ENCODE measurements at places on chromosomes 7 and 10.

GRCh38 chr7:132537456-132538145, 38.7 kb downstream of the PLXNA4 start:
- no peak for DNase-seq

GRCh38 chr7:91265693-91266066, 1.4 kb downstream of the FZD1 start:
- no peak for DNase-seq

GRCh38 chr7:16491148-16491547, 25.6 kb upstream of the SOSTDC1 start:
- DNase-seq = no peak

DNA sequence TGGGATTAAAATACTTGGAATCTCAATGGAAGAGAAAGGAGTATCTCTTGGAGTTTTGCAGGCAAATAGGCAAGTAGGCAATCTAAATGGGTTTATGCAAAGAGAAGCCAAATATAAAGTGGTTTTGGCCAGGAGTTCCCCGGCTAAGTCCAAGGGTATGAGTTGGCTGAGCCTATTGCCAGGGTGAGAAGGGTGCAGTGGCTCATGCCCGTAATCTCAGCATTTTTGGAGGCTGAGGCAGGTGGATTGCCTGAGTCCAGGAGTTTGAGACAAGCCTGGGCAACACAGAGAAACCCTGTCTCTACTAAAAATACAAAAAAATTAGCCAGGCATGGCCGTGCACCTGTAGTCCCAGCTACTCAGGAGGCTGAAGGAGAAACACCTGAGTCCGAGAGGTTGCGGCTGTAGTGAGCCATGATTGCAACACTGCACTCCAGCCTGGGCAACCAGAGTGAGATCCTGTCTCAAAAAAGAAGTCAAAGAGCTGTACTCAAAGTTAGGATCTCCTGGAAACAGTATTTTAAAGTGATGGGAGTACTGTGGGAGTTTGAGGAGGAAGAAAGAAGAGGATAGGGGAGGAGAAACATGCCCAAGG, 130.4 kb upstream of the RAB18 start:
- DNase-seq = no peak

DNA sequence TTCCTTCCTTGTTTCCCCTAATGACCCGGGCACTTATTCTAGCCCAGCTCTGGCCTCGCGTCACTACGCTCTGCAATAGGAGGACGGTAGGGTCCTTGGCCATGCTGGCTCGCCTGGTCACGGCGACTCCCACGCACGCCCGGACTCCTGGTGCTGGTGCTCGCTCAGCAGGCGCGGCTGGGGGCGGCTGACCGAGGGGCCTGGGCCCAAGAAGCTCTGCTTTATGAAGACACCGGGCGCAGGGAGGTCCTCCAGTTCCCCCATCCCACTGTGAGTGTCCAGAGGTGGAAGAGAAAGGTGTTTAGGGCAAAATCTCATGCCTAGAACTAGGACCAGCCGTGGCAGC, 54.2 kb upstream of the ZNF32 start:
- DNase-seq = no peak

- DNase-seq = no peak
Measured at GRCh38 chr7:104960741-104961448, 53.1 kb upstream of the KMT2E start.

- no peak for DNase-seq
Measured at GRCh38 chr7:157471259-157472125, 134.7 kb downstream of the DNAJB6 start.

GRCh38 chr10:47252093-47252780, 47.8 kb upstream of the GDF10 start:
- DNase-seq = no peak

- no peak for DNase-seq
Measured at GRCh38 chr10:63744060-63744941, 223.1 kb downstream of the REEP3 start.

GRCh38 chr10:98664329-98665042, 217.8 kb upstream of the HPS1 start:
- no peak for DNase-seq

- DNase-seq = no peak
Measured at GRCh38 chr10:97532935-97533671, 34.4 kb downstream of the UBTD1 start.

DNA sequence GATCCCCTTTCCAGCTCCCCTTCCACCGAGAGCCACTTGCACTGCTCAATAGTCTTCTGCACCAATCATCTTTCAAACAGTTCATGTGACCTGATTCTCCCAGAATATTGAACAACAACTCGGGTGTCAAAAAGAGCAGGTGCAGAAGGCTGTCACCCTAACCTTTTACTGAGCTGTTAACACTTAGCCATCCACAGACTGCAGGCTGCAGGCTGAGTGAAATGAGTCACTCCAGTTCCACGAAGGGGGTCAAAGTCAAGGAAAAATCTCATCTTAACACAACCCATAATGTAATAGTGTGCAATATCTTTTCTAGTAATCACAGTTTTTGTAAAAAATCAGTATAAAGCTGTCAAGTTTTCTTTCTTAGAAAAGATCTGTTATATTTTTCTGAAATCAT, 63.1 kb downstream of the MTPAP start:
- no peak for DNase-seq

- no peak for DNase-seq
Measured at GRCh38 chr7:33836797-33837355, 68.5 kb upstream of the BMPER start.

DNA sequence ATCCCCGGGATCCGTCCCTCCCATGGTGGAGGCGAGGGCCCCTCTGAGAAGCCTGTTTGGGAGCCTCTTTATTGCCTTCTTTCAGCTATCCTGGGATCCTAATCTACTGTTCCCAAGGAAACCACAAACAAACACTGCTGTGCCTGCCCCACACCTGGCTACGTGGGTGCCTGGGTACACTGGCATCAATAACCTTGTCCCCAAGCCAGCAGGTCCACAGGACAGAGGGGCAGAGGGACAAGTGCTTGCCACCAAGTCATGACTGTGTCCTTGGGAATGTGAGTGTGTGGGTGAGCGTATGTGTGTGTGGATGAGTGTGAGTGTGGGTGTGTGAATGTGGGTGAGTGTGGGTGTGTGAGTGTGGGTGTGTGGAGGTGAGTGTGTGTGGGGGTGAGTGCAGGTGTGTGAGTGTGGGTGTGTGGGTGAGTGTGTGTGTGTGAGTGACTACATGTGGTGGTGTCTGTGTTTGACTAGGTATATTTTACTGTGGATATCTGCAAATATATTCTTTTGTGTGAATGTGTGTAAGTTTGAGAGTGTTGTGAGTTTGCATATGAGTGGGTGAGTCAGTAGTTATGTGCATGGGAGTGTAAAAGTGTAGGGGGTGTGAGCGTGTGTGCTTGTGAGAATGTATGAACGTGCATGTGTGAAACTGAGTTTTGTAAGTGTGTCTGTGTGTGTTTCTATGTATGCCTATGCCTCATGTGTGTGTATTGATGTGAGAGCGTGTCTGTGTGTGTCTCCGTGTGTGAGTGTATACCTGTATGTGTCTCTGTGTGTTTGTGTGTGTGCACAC, 96.1 kb downstream of the TNS3 start:
- DNase-seq = no peak

GRCh38 chr7:134985894-134986362, 380 bp upstream of the AGBL3 start:
- DNase-seq = no peak

DNA sequence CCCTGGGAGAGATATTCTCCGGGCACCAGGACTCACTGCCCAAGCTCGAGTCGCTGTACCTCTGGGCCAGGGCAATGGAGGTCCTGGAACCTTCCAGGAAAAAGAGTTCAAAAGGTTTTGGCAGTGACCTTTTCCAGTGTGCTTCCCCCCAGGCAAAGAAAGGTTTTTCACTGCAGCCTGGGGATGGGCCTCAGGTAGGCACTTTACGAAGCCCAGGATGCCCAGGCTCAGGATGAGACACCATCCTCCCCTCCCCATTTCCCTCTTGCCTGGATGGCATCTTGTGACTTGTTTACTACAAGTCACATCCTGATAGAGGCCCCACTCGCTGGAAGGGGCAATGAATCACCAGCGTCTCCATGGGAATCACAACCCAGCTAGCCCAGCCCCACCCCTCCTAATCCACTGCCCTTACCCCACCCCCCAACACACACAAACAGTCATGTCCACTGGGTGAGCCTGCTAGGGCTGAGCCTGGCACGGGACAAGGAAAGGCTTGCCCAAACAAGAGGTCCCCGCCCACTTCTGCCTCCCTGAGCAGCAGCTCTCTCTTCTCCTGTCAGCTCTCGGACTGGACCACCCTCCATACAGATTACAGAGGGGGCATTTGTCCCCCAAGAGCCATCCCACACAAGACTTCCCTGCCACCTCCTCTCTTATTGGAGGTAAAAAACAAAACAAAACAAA, 93.8 kb upstream of the SMNDC1 start:
- DNase-seq = no peak

DNA sequence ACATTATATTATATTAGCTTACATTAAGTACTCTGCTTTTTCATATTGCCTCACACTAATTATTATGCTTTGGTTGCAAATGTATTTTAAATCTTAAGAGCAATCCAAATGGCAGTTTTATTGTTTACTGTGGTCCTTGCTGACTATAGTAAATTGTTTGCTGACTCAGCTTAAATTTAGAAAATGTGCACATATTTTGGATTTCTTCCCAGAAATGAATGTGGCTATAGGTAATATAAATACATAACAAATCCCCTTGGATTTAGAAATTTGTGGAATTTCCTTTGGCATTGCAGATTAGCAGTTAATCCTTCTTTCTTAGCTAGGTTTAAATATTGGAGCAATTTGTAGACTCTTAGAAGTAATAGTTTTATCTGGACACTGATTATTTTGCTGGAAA, 565.8 kb downstream of the NRG3 start:
- no peak for DNase-seq

DNA sequence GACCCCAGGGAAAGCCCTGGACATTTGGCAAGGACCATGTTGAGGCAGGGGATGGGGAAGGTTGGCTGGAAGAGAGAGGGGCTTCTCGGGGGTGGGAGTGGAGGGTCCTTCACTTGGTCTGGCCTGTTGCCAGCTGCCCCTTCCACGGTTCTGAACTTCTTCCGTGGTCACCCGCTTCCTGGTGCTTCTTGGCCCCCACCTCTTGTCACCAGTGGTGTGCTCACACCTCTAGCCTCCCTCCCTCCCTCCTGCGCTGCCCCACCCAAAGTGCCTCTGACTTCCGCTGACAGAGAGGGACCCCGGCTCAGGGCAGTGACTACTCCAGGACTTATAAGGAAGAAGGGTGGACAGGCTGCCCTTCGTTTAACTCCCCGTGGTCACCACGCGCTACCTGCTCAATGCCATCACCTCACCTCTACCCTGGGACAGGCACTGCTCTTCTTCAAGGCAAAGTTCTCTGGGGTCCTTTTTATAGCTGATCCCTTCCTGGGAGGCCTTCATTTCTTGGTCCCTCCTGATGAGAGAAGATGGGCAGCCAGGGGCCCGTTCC, at the start of gene MUC12:
MUC12 (plus strand) TSS at position 500 of the 550 bp plus-strand sequence. CDS start 58 bp downstream, outside the sequence.
- no peak for DNase-seq

DNA sequence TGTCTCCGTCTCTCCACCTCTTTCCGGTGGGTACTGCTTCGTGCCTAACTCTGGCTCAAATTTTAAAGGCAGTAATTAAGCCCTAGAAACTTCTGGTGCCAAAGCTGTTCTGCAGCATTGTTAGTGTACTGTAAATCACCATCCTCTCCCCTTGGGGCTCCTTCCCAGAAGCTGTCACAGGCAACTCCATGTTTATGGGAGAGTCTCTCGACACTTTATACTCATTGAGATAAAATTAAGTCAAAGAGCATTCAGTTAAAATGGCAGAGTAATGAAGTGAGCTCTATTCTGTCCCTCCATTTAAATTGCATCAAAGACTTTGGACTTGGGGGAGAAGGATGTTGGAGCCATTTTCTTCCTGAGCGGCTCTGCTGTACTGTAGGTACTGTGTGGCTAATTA, 274.8 kb downstream of the SFMBT2 start:
- no peak for DNase-seq

- DNase-seq = no peak
Measured at GRCh38 chr10:88858491-88858890, 6.8 kb upstream of the ANKRD22 start.

GRCh38 chr7:143369678-143370651, 7.5 kb upstream of the FAM131B start:
- no peak for DNase-seq

DNA sequence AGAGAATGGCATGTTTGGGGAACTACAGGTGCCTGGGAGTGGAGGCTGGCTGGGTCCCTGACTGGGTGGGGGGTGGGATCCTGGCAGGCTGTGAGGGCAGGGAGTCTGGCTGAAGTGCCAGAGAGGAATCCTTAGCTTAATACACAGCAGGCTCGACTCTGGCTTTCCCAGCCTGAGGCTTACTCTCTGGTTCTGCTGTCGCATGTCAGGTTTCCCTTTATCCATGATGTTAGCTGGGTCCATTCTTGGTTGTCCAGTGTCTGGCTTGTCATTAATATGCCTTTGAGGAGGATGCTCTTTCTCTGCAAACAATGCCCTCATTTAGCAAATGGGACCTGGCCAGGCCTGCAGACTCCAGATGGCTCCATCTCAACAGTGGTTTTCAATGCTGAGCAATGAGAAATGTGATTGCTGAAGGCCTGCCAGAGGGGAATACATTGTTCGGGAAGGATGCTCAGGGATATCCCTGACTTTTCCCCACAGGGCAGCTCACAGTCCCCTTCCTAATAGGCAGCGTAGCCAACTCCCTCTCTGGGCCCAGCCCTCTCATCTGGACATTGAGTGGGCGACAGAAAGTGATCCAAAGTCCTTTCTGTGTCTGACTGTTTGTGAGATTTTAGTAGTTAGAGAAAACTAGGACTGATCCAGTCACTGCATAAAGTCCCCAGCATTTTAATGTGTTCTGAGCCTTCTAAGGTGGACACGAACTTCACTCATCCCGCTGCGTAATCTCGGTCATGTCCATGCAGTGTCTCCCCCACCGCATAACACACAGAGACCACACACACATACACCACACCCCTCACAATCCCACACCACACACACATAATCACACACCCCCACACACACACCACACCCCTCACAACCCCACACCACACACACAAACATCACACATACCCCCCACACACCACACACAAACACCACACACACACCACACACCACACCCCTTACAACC, 124.9 kb downstream of the ANLN start:
- no peak for DNase-seq

DNA sequence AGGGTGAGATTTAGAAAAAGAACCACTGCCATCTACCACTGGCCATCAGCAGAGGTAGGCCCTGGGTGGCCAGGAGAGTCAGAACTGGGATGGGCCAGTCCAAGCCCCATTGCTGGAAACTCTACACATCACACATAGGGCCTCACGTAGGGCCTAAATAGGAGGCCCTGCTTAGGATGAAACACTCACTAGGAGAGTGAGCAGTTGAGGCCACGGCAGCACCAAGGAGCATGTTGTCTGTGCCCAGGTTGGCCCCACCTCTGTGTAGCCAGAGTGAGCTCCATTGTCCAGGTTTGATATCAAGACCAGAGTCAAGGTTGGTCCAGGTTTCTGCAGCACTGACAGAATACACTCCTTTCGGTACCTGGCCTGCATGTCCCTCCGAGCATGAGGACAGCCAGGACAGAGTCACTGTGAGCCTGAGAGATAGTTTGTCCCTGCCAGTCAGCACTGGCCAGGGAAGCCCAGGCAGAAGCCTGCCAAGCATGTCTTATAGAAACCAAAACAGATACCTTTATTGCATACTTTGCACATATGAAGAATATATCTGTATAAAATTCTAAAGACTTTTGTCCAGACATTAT, 77.9 kb upstream of the CAMK2B start:
- DNase-seq = no peak

GRCh38 chr10:8407501-8408021, 353.1 kb downstream of the GATA3 start:
- DNase-seq = no peak

Measured in effector CD4-positive, alpha-beta T cell (primary cell).